Spinal cord (tissue), 10 donors: ENCODE measurements at places on chromosomes 16 and 17. TPM values are rescaled to one million over a fixed set of nuclear protein-coding genes. Genes with fewer than 3 reads are reported as not detected.
A peak's percentile ranks its signal among the peaks of the same experiment; 100 is the strongest.

- no peak overlapping the region for H3K27ac ChIP-seq
- no peak for DNase-seq
- H3K36me3 ChIP-seq: no peaks in the 10 kb centered on the region
- no peaks in the 10 kb centered on the region for H3K4me1 ChIP-seq
These were observed 95.2 kb upstream of the SMIM36 start for GRCh38 chr17:55606488-55606815.

HES7 gene
- total RNA-seq: 0.20 TPM

GRCh38 chr17:21218101-21218500 lies 4.1 kb upstream of the TMEM11 start:
- DNase-seq: no peak
- no peak overlapping the region for H3K27ac ChIP-seq
- peaks cover 7% of the 10 kb centered on the region for H3K4me1 ChIP-seq
- peaks cover 13% of the 10 kb centered on the region for H3K36me3 ChIP-seq
- H3K27me3 ChIP-seq: no peaks in the 10 kb centered on the region

P2RX1 gene
- total RNA-seq: 0.55 TPM

GRCh38 chr17:80106751-80107150 lies 5.4 kb downstream of the GAA start:
- H3K4me1 ChIP-seq: peaks cover 46% of the 10 kb centered on the region
- H3K36me3 ChIP-seq: peaks cover 59% of the 10 kb centered on the region
- no peak overlapping the region for H3K4me3 ChIP-seq
- H3K27me3 ChIP-seq: no peaks in the 10 kb centered on the region
- H3K27ac ChIP-seq: no peak overlapping the region
- DNase-seq: no peak

CBFA2T3 gene
- total RNA-seq: 4.4 TPM

ASGR1 gene
- 8.2 TPM for total RNA-seq

- H3K27ac ChIP-seq: no peak overlapping the region
- H3K4me3 ChIP-seq: no peak overlapping the region
- H3K27me3 ChIP-seq: no peaks in the 10 kb centered on the region
- peaks cover 46% of the 10 kb centered on the region for H3K4me1 ChIP-seq
- DNase-seq: no peak
These were observed 187.0 kb downstream of the SEC14L1 start for GRCh38 chr17:77327566-77328464.

CCL8 gene
- 0.72 TPM for total RNA-seq

DNA sequence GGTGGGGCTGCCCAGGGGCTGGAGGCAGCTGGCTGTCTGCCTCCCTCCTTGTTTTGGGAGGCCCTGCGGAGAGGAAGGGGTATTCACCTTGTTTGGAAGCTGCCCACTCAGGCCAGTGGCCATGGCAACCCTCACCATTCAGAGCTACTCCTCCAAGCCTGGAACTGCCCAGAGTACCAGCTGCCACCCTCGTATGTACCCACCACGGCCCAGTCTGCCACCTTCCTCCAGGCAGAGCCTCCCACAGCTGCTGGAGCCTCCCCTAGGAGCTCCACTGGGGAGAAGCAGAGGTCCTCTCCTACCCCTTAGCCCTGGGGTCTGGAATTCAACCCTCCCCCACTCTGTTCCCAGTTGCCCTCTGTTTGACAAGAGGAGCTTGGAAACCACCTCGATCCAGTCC lies 90.7 kb downstream of the AXIN2 start:
- H3K27me3 ChIP-seq: no peaks in the 10 kb centered on the region
- H3K36me3 ChIP-seq: no peaks in the 10 kb centered on the region
- DNase-seq: no peak
- H3K4me1 ChIP-seq: peaks cover 10% of the 10 kb centered on the region
- H3K27ac ChIP-seq: no peak overlapping the region

DNA sequence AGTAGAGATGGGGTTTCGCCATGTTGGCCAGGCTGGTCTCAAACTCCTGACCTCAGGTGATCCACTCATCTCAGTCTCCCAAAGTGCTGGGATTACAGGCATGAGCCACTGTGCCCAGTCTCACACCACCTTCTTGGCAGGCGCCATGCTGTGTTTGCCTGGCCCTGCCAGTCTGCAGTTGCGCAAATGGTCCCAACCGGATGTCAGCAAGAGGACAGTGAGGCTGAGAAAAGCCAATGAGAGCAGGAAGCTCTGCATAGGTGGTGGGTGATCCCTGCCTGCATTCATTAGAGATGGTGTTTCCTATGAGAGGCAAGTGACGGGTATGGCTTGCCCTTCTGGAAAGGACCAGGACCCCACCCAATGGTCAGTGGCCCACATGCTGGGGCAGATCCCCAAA lies 59.3 kb downstream of the PECAM1 start:
- no peak for DNase-seq
- no peaks in the 10 kb centered on the region for H3K36me3 ChIP-seq
- H3K27ac ChIP-seq: no peak overlapping the region
- no peaks in the 10 kb centered on the region for H3K4me1 ChIP-seq
- no peak overlapping the region for H3K4me3 ChIP-seq

DNA sequence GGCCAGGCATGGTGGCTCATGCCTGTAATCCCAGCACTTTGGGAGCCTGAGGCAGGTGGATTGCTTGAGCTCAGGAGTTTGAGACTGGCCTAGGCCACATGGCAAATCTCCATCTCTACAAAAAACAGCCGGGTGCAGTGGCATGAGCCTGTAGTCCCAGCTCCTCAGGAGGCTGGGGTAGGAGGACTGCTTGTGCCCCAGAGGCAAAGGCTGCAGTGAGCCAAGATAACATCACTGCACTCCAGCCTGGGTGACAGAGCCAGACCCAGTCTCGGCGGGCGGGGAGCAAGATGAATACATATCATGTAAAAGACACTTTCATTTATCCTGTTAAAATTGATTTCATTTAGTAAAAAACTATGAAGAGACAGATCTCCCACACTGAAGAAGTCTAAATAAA lies 54.6 kb downstream of the CREBBP start:
- H3K4me1 ChIP-seq: peaks cover 31% of the 10 kb centered on the region
- H3K36me3 ChIP-seq: peaks cover 5% of the 10 kb centered on the region
- no peaks in the 10 kb centered on the region for H3K27me3 ChIP-seq
- H3K4me3 ChIP-seq: no peak overlapping the region

INCA1 gene
- 0.50 TPM for total RNA-seq

GRCh38 chr17:30547778-30548573 lies 70.8 kb downstream of the GOSR1 start:
- H3K27me3 ChIP-seq: no peaks in the 10 kb centered on the region
- H3K4me1 ChIP-seq: no peaks in the 10 kb centered on the region
- no peak overlapping the region for H3K27ac ChIP-seq
- peaks cover 2% of the 10 kb centered on the region for H3K36me3 ChIP-seq

GRCh38 chr17:67289181-67289876 lies 44.3 kb upstream of the HELZ start:
- no peaks in the 10 kb centered on the region for H3K27me3 ChIP-seq
- H3K36me3 ChIP-seq: no peaks in the 10 kb centered on the region
- H3K4me3 ChIP-seq: peak overlapping the region; percentile 3
- DNase-seq: peak; percentile 94

STAC2 gene
- total RNA-seq: 0.83 TPM

GRCh38 chr17:10557422-10557821 lies 8.0 kb upstream of the MYH2 start:
- no peaks in the 10 kb centered on the region for H3K36me3 ChIP-seq
- no peak for DNase-seq
- no peak overlapping the region for H3K27ac ChIP-seq

- no peaks in the 10 kb centered on the region for H3K27me3 ChIP-seq
- DNase-seq: no peak
- peaks cover 8% of the 10 kb centered on the region for H3K36me3 ChIP-seq
- no peak overlapping the region for H3K4me3 ChIP-seq
- H3K4me1 ChIP-seq: no peaks in the 10 kb centered on the region
These were observed 62.3 kb downstream of the NFATC3 start for GRCh38 chr16:68147444-68147843.

DNA sequence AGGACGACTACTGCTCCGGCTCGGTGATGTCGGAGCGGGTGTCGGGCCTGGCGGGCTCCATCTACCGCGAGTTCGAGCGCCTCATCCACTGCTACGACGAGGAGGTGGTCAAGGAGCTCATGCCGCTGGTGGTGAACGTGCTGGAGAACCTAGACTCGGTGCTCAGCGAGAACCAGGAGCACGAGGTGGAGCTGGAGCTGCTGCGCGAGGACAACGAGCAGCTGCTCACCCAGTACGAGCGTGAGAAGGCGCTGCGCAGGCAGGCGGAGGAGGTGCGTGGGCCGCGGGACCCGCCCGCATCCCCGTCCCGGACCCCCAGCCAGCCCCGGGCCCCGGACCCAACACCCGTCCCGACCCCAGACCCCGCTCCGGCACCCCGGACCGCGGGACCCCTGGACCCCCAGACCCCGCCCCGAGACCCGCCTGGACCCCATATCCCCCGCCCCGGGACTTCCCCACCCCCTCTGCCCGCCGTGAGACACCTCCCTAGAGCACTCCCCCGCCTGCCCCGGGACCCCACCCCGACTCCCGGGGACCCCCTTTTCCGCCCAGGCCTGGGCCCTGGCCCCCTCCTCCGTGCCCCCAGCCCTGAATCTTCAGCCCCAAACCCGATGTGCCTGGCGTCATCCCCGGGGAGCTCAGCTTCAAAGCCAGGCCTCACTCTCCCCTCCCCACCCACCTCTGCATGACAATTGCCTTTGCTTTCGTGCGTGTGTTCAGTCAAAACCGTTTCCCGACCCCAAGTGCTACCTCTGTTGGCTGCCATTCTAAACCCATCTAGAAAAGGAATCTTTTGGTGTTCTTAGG lies 594 bp downstream of the MAPK8IP3 start:
- DNase-seq: no peak
- H3K4me1 ChIP-seq: peaks cover 30% of the 10 kb centered on the region
- H3K36me3 ChIP-seq: peaks cover 38% of the 10 kb centered on the region
- H3K4me3 ChIP-seq: peak overlapping the region; percentile 84

HAS3 gene
- total RNA-seq: 1.4 TPM

DOK4 gene
- total RNA-seq: 23.0 TPM

NPIPB6 gene
- total RNA-seq: 1.5 TPM

TRAF4 gene
- 56.3 TPM for total RNA-seq

DNA sequence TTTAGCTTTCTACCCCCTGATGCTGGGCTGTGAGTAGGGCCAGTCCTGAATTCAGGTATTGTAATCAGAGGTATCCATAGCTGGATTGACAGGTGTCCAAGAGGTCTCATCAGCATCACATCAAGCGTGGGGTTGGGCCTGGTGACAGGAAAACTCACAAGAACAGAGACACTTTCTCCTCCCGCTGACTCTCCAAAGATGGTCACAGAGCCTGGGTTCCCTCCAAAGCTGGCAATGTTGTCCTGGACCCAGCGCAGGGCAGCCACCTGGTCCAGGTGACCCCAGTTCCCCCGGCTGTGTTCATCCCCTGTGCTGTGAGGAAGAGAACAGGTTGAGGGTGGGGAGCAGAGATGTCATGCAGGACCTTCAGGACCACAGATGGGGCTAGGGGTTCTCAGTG lies 11.7 kb downstream of the CES1 start:
- no peak overlapping the region for H3K4me3 ChIP-seq
- DNase-seq: no peak
- H3K27me3 ChIP-seq: peaks cover 3% of the 10 kb centered on the region
- no peak overlapping the region for H3K27ac ChIP-seq
- H3K36me3 ChIP-seq: no peaks in the 10 kb centered on the region
- no peaks in the 10 kb centered on the region for H3K4me1 ChIP-seq

DNA sequence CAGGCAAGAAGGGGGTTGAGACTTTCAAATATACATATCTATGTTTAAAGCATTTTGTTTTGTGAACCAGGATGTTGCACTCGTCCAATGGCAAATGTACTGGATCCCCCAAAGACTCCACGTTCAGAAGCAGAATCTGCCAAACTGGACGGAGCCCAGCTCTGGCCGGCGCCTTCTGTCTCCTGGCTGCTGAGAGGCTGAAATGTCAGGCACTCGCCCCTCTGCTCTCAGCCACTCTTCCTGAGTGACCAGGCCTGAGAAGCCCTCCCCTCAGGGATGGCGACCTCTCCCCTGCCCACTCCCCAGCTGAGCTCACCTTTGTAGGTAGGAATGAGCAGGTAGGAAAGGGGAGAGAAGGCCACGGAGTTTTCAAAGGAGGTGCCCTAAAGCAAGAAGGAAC lies 187.5 kb upstream of the FOXF1 start:
- H3K36me3 ChIP-seq: no peaks in the 10 kb centered on the region
- peaks cover 10% of the 10 kb centered on the region for H3K4me1 ChIP-seq
- H3K4me3 ChIP-seq: no peak overlapping the region
- peaks cover 4% of the 10 kb centered on the region for H3K27me3 ChIP-seq
- H3K27ac ChIP-seq: no peak overlapping the region

DNA sequence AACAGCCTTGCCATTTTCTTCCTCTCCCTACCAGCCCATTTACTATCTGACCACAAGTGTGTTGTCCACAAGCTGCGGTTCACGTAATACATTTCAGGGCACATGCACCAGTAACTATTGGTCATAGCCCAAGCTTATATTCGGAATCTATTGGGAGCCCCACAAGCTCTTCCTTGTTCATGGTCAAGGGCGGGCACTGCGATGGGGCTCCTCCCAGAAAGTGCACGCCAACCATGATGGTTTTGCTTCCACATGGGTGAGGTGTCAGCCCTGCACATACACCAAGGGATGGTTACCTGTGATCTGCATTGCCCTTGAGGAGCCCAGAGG lies 12.1 kb downstream of the THRA start:
- H3K4me1 ChIP-seq: peaks cover 72% of the 10 kb centered on the region
- H3K27me3 ChIP-seq: no peaks in the 10 kb centered on the region
- H3K36me3 ChIP-seq: peaks cover 74% of the 10 kb centered on the region
- H3K27ac ChIP-seq: peak overlapping the region; percentile 93
- H3K4me3 ChIP-seq: peak overlapping the region; percentile 35

GRCh38 chr17:10121971-10122707 lies 76.3 kb downstream of the GAS7 start:
- H3K36me3 ChIP-seq: no peaks in the 10 kb centered on the region
- peaks cover 88% of the 10 kb centered on the region for H3K4me1 ChIP-seq
- H3K4me3 ChIP-seq: no peak overlapping the region
- DNase-seq: no peak
- H3K27me3 ChIP-seq: no peaks in the 10 kb centered on the region

DNA sequence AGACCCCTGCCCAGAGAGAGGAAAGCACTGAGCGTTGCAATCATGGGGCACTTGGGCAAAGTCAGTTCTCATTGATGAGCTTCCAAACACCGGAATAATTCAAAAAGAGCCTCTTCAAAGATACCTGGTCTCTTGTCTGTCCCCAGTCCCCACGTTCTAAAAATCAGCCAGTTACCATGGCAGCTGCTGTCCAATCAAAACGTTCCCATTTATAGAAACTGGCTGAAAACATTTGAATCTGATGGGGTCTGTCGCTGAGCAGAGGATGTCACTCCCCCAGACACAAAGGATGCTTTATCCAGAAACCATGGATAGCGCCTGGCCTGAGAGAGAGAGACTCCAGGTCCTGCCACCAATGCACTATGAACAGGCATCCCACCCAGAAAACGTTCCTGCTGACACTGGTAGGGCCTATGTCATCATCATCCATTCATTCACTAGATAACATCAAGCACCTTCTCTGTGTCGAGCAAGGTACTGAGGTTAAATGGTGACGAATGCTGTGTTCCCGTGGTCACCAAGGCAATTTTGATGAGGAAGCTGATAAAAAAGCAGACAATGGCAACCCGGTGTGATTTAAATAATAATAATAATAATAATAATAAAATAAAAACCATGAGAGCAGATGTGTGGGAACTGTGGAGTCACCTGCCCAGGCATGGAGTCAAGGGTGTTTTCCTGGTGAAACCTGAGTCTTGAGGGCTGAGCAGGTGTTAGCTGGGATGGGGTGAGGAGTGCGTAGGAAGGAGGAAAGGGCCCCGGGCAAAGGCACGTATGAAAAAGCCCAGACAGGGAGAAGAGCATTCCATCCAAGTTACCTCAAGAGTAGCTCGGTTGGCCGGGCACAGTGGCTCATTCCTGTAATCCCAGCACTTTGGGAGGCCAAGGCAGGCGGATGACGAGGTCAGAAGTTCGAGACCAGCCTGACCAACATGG lies 19.0 kb upstream of the CALB2 start:
- no peaks in the 10 kb centered on the region for H3K36me3 ChIP-seq
- H3K27me3 ChIP-seq: no peaks in the 10 kb centered on the region
- no peak overlapping the region for H3K27ac ChIP-seq
- H3K4me1 ChIP-seq: no peaks in the 10 kb centered on the region
- no peak overlapping the region for H3K4me3 ChIP-seq
- DNase-seq: peak; percentile 79
